Activated CD4-positive, CD25-positive, alpha-beta regulatory T cell (primary cell): ENCODE measurements at places on chromosomes 3 and 15.

GRCh38 chr15:70169147-70169546 lies 71.4 kb upstream of the TLE3 start:
- DNase-seq: no peak

DNA sequence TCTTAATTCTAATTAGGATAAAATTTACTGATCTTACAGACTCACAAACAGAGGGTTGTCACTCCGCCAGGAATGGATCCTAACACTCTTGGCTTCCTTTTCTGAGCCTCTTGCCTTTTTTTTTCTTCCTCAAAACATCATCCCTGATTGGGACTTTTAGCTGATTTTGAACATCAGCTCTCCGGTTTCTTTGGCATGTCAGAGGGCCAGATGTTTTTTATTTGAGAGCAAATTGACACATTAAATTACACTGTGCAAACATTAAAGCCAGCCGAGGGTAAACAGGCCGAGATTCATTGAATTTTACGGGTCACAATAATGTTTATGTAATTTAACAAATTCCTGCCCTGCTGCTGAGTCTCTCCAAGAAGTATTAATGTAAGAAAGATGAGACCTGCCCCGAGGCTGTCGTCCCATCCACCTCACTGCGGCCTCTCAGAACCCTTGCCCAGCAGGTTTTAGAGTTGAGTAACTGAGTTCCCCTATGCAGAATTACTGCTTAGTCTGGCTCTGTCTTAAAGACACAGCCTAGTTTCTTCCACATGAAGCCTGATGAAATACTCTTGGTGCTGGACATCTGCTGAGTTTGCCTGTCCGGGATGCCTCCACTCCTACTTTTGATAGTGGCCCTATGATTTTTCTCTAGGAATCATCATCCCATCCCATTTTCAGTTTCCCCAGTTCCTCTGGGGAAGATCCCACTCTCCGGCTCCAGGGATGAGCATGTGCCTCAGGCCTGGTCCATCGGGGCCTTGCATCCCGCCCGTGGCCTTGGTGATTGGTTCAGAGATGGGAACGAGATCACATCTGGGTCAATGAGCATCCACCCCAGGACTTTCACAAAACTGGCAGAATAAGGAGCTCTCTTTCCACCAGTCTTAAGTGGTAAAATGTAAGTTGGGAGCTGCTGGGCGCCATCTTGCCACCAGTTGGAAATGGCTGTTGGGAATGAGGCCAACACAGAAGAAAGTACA lies 226.6 kb upstream of the TLE3 start:
- no peak for DNase-seq

DNA sequence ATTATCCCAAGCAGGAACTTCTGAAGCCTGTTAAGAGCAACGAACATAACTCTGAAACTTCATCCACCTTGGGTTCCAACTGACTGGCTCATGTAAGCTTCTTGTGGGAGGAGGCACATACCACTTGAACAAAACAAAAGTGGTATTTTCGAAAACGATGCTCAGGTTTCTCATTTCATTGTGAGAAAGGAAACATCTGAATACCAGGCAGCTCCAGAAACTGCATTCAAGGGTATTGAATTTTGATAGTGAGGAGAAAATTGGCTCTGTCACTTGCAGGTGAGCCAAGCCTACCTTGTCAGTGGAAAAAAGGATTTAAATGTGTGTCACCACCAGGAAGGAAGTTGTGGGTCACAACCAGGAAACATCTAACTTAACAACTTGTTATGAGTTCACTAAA lies 218.1 kb upstream of the SATB1 start:
- no peak for DNase-seq

DNA sequence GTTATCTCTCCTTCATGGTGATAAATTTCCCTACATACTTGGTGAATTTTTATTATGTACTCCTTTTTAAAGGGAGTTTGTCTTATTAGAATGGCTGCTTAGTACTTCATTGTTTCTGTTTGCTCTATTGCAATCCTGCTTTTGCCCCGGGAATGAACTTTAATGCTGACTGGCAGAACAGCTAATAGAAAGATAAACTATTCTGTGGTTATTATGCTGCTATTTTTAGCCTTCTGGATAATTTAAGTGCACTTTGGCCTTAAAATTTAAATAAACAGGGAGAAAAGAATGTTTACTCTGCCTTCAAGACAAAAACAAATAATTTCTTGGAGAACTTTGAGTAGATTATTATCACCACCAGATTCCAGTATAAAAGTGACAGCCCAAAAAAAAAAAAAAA lies 413.8 kb upstream of the CCDC54 start:
- DNase-seq: no peak

DNA sequence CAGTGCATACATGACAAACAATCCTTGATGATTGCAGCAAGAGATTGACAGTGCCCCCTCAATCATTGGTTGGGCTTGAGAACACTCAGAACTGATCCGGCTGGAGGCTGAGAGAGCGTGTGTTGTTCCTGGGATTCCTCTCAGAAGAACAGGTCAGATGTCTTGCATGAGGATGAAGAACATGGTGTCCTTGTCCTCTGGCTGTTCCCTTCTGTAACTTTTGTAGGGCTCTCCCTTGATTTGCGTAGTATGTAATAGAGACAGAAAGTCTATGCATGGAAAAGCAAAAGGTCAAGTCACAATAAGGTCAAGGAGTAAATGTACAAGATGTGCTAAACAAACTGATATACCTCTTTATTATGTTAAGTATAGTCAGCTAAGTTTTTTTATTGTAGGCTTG lies 8.2 kb downstream of the CHST2 start:
- DNase-seq: no peak

GRCh38 chr15:93835344-93835743 lies 396.0 kb upstream of the MCTP2 start:
- no peak for DNase-seq

GRCh38 chr3:194333981-194334320 lies 17.2 kb downstream of the CPN2 start:
- no peak for DNase-seq

GRCh38 chr3:69203631-69204314 lies 81.4 kb upstream of the LMOD3 start:
- DNase-seq: no peak

DNA sequence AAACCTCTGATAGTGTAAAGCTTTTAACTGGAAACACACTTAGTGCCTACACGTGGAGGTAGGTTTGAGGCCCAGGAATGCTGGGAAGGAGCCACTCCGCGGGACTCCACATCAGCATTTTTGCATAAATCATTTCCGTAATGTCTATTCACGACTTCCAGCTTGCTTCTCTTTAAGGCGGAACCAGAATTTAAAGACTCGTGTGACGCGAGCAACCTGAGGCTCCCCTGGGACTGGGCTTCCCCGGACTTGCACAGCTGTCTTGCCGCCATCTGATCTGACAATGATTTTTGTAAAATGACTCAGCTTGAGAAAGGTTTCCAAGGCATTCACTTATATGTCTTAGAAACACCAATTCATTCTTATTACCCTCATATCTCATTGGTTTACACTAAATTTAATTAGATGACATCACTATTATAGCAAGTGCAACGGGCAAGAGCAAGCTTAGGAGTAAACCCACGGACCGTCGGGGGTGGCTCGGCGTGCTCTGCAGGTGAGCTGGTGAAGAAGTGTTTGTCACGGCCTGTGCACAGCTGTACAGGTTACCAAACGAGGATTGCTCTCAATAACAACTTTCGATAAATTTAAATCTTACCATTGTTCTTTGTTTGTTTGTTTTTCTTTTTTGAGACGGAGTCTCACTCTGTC lies 95.2 kb downstream of the CHSY1 start:
- DNase-seq: no peak

DNA sequence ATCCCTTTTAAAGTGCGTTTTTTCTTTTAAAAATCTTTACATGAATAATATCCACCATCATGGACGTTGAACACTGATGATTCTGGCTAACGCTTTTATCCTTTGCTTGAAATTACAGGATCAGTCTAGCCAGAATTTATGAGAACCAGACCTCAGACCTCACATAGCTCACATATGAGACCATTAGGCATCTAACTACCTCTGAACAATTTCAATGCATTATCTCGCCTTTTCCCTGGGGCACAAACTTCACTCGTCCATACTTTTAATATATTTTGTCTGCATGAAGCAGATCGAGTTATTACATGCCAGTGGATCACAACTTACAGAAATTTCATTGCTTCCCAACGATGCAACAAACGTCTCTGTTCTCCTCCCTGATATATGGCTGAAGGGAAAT lies 105.6 kb downstream of the MEIS2 start:
- DNase-seq: no peak

DNA sequence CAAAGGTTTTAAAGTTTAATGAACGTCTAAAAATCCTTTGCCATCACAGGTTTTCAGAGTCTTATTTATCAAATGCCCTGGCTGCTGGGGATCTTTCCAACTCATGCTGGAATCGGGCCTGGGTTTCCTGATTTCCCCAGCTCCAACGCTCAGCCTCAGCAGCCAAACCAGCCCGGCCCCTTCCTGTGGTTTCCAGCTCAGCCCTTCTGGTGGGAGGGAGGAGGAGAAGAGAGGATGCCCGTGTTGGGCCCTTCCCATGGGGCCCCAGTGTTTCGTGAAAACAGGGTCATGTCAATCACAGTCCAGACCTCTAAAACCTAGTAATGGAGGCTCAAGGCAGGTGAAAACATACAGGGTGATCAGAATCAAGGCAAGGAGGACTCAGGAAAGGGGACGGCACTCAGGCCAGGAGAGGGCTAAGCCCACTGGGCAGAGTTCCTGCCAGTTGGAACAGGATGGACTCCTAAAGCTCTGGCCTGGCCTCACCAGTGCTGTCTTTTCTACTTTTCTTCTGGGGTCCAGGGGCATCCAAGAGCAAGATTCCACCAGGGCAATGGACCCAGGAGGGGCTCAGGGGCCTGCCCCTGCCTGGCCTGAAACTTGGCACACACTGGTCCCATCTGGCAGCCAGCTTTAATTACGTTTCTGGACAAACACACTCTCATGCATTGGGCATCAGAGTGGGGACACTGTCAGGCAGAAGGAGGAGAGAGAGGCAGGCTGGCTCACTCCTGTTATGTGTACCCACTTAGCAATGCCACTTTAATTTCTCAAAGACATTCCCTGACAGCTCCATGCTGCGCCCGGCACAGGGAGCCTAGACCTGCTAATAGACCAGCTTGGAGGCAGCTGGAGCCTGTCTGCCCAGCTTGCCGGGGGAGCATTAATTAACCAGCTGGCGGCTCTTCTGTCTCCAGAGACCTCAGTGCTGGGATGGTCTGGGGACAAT lies 194.6 kb downstream of the FAM43A start:
- no peak for DNase-seq

- DNase-seq: no peak
These were observed 18.8 kb downstream of the MYL3 start for GRCh38 chr3:46844397-46844796.

GRCh38 chr3:155697542-155697941 lies 47.3 kb downstream of the PLCH1 start:
- no peak for DNase-seq

GRCh38 chr3:23203708-23204330 lies 692 bp downstream of the UBE2E2 start:
- DNase-seq: no peak

DNA sequence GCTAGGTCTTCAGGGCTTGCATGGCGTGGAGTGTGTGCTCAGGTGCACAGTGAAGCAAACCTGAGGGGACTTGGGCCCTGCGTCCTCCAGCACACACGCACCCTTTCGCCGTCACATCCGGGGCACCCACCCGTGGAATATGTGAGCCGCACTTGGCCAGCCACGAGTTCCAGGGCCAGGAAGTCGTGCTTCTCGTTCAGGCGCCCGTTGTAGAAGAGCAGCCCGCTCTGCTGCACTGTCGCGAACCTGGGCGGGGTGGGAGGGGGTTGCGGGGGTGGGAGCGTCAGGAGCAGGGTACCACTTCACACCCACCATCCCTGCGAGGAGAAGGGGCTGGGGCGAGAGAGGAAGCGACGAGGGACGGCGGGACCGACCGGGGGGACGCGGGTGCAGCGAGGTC lies 7.1 kb downstream of the CELSR3 start:
- no peak for DNase-seq

DNA sequence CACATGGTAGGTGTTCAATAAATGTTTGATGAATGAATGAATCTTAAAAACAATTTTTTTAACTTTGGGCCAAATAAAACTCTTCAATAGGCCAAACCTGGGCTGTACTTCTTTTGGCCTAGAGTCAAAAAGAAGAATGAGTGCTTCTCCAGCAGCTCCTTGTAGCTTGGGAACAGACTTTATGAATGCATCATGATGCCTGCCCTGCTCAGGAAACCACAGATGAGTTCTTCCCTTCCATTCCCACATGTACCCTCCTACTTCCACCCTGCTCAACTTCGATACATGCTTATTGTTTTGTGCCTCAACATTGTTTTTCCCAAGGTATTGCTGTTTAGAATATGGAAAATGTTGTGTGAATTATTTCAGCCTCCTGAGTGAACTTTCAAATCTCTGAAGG lies 87.0 kb downstream of the FILIP1L start:
- no peak for DNase-seq

DNA sequence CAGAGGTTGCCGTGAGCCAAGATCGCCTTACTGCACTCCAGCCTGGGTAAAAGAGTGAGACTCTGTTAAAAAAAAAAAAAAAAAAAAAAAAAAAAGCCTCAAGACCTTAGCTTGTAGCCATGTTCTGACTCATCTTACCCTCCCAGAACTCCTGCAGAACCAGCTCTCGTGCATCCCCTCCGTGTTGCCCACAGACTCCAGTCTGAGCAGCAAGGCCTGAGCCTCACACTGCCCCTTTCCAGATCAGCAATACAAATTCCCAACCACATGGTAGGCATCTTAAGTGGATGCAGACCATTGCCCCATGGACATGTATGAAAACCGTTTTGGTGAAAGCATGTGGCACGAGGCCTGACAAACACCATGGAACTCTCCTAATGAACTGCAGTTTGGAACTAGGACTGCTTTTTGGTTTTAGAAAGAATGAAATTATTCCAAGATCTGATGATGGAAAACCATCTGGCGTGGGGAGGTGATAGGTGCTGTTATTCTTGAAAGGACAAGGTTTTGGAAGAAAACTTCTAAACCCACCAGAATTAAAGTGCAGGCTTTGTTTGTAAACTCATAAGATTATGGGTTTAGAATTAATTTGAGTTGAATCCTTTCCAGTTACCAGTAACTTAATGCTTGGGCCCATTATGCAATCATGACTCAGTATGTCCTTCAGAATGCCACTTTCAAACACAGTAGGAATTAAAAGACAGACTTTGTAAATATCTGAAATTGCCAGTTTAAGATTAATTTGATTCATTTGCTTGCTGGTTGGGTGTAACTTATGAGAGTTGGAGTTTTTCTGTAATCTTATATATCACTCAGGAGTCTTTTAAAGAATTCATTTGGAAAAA lies 163.7 kb upstream of the LRTM1 start:
- no peak for DNase-seq
